NCI-H748 treated with DMSO at 0.1 percent for 48 hours (cell line): ENCODE measurements at places on chromosomes 7 and 10.

DNA sequence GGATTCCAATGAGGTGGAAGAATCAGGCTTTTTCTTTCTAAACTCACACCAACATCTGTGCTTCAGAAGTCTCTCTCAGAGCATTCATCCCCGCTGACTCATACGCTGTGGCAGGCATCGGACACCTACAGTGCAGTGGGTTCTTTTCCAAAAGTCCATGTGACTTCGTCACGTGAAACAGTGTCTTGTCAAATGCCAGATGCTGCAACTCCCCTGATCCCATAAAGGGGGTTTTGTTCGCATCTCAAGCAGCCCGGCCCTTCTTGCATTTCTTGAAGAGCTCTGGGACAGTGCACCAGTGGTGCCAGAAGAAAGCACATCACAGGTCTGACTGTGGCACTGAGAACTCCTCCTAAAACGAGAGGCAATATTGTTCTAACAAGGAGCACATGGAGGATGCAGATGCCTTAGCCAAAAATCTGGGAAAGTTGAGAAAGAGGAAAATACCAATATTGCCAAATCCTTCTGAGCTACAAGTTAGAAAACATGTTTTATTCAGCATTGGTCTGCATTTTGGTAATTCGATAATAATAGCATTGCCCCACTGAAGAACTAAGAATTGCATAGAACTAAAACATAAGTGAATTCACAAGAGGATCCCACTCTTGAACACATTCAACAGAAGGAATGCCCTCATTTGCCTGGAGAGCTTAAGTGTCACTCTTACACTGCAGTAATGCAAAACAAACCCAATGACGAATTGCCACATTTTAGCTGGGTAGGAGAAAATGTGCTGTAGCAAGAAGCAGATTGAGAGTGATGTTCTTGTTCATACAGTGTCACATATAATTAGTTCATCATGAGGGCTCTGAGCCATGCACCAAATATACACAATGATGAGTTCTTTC lies 204.4 kb downstream of the CXCL12 start:
- DNase-seq: no peak

DNA sequence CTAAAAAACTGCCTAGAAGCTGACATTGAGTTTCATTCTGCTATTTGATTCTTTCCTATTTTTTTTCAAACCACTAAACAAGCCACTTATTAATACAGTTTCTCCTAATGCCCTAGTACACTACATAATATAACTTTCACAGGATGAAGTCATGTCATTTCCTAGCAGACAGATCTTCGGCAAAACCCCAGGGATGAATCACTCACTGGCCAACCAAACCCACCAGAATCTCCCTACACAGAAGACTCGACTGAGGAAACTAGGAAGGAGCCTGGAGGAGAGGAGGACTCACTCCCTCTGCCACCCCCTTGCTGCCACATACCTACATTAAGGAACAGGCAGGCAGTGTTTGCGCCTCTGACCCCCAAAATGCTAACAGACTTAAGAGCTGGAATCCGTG lies 33.4 kb downstream of the XPNPEP1 start:
- no peak for DNase-seq

- no peak for DNase-seq
Observed at GRCh38 chr10:11856089-11856488, 32.9 kb downstream of the PROSER2 start.

GRCh38 chr10:89683883-89684282 lies 17.5 kb upstream of the KIF20B start:
- DNase-seq: no peak

- DNase-seq: no peak
Observed at GRCh38 chr10:129900825-129901224, 63.2 kb downstream of the EBF3 start.

GRCh38 chr7:26332698-26333097 lies 41.0 kb downstream of the SNX10 start:
- no peak for DNase-seq

DNA sequence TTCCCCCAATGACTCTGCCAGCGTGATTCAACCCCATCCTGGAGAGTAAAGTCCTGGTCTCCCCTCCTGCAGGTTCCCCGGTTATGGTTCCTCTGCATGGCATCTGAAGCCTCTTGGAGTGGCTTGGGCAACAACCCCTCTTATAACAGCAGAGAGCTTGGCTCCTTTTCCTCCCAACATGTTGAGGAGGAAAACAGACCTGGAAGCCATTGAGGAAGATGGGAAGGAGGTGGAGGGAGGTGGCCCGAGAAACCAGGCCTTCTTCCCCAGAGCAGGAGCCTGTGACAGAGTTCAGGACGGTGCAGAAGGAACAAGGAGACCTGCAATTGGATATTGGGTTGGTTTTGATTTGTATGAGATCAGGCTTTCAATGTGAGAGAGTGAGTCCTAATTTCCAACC lies 184.0 kb upstream of the ADCY1 start:
- no peak for DNase-seq

GRCh38 chr10:97596101-97597082 lies 6.9 kb downstream of the C10orf62 start:
- DNase-seq: no peak

DNA sequence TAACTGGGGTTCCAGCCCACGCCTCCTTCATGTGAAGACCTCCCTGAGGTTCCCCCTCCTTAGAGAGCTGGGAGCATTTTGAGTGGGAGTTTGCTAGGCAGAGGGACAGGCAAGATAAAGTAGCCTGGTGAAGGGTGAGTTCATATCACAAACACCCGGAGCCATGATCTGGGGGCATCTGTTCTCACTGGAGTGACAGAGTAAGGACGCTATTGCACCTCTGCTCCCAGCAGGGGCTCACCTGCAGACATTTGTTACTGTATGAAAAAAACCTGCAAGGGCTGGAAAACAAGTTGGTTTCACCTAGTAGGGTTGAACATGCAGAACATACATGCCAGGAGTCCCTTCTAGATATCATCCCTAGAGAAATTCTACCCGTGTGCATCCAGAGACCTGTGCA lies 88.4 kb downstream of the CARD11 start:
- no peak for DNase-seq

GRCh38 chr10:95260397-95260881 lies 30.4 kb downstream of the PDLIM1 start:
- DNase-seq: no peak

GRCh38 chr10:49614242-49615198 lies 683 bp downstream of the CHAT start:
- DNase-seq: no peak

- DNase-seq: no peak
Observed at GRCh38 chr7:22563621-22564241, 63.7 kb upstream of the STEAP1B start.

- DNase-seq: no peak
Observed at GRCh38 chr7:137974766-137975165, 27.1 kb downstream of the CREB3L2 start.

GRCh38 chr10:128178302-128178958 lies 52.2 kb upstream of the MKI67 start:
- no peak for DNase-seq

GRCh38 chr10:87691506-87692070 lies 31.9 kb downstream of the PAPSS2 start:
- no peak for DNase-seq

DNA sequence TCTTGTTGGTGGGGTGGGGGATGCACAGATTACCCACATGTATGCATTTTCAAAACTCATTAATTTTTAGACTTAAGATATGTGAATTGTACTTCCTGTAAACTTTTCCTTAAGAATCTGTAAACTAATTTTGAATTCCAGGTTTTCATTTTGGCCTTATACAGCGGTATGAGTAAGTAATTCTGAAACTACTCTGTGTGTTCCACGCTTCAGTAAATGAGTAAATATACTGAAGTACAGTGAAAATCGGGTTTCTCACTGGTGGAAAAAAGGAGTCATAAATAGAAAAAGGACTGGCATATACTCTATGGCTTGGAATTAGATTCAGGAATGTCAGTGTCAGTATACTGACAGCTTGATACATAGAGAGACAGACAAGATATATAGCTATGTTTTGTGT lies 72.8 kb downstream of the CTTNBP2 start:
- no peak for DNase-seq

DNA sequence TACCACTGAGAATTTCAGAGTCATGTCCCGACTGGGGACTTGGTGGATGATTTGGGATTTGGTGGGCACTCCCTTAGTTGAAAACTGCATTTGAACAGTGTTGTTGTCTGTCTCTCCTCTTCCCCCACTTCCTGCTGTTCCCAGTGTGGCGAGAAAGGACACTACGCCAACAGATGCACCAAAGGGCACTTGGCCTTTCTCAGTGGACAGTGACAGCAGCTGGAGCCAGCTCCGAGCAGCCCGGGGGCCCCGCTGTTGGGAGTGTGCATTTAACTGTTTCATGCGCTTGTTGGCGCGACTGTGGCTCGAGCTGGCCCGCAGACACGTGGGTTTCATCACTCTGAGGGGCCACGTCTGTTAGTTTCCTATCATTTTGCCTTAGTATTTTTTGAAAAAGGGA lies 9.7 kb downstream of the ATP5MF start:
- no peak for DNase-seq
